Epithelial cell of proximal tubule (primary cell): ENCODE measurements at places on chromosomes 5 and 9.

DNA sequence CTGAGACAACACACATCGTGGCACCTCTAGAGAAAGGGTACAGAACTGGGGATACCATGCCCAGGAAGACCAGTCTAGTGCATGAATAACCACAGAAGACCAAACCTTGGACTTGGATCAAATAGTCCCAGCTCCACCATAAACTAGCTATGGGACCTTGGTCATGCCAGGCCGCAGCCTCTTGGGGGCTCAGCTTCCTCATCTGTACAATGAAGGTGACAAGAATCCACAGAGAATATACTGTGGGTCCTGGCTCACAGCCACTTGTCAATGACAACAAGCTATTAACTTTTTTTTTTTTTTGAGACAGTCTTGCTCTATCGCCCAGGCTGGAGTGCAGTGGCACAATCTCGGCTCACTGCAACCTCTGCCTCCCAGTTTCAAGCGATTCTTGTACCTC is 3.9 kb downstream of the KYAT1 start:
- DNase-seq = no peak

DNA sequence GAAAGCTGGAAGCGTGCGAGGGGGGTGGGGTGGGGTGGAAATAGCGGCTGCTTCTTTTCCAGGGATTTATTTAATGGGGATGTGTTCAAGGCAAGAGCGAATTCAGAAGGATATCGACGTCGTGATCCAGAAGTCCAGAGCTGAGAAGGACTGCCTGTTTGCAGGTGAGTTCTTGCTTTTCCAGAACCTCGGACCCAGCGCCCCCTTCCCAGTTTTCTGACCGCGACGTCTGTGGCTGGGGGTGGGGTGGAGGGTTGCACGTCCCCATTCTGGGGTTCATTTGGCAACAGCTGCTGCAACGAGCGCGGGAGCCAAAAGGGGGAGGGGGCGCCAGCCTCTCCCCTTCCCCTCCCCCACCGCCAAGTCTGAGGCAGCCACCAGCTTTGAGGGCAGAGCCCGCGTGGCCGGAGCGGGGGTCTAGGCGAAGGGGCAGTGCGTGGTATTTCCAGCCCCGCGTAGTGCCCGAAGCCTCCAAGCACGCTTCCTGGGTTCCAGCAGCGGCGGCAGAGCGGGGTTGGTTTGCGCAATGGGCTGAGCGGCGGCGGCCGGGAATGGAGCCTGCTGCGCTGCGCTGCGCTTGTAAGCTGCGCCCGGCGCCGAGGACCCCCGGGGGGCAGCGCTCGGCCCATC is 701 bp downstream of the PARP8 start:
- DNase-seq = no peak

DNA sequence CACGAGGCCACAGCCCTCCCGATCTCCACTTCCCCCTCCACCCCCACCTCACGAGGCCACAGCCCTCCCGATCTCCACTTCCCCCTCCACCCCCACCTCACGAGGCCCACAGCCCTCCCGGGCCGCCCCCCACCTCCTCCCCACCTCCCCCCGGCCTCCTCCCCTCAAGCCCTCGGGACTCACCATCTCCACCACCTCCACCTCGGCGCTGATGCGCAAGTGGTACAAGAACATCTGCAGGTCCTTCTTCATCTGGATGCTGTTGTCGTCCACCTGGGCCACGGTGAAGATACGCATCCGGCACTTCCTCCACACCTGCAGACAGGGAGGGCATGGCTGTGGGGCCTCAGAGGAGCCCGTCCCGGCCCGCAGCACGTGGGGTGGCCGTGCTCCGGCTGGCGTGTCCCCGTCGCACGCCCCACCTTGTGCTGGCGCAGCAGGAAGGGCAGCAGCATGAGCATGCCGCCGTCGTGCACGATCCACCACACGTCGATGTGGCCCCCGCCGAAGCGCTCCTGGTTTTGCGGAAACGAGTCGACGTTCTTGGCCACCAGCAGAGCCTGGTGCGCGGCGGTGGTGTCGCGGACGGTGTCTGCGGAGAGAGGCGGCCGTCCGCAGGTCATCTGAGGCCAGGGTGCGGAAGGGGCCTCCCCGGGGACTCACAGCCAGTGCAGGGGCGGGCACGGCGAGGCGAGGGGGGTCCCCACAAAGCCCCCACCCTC is 48.0 kb downstream of the SLC12A7 start:
- DNase-seq = no peak

- DNase-seq = no peak
Measured at GRCh38 chr9:124263213-124263612, 5.5 kb downstream of the NEK6 start.

- no peak for DNase-seq
Measured at GRCh38 chr5:81525690-81526089, 131.8 kb upstream of the ACOT12 start.

GRCh38 chr9:34633851-34634550 is 3.6 kb downstream of the SIGMAR1 start:
- no peak for DNase-seq

DNA sequence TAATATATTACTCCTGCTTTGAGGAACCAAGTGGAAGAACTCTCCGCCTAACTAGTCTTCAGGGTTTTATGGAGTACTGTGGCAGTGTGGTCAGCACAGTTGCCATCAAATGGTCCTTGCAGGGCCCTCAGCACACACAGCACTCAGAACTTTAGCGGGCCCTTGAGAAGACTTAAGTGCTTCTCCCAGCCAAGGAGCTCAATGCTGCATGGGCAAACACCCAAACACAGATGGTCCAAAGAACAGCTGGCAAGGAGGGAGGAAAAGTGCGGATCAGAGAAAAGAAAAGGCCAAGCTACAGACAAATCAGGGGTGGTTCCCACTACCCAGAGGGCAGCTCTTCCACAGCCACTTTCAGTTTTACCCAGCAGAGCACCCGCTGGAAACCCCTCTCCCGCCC is 98.6 kb downstream of the SPOCK1 start:
- no peak for DNase-seq

DNA sequence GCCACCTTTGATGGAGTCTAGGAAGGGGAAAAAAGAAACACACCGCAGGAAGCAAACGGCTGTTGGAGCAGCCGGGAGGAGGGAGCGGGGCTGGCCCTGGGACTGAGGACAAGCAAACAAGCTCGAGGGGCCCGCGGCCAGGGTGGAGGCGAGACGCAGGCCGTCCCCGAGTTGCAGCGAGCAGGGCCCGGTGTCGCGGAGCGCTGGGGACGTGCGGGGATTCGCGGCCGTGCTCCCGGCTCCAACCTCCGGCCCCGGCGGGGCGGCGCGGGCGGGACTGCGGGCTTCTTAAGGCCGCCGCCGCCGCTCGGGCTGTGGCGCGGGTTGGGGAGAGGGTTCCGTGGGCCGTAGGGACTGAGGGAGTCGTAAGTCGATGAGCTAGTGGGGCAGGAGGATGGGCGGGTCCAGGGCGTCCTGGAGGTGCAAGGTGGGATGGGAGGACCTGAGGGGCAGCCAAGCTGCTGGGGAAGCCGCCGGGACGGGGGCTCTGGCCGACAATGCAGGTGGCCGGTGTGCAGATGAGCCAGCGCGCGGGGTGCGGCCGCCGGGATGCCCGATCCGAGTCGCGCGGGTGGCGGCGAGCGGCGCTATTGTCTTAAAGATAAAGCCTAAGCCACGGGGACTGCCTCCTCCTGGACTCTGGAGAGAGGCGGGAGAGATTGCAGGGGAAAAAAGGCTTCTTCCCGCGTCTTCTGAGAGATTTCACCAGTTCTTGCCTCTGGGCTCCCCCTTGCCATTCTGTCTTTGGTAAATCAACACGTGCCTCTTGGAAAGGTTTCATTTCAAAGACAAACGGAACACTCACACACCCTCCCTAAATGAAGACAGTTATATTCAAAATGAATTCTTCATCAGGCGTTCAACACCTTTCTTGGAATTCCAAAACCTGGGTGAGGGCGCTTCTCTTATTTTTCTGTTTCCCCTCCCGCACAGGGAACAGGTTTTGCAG is 1.6 kb upstream of the HAPLN1 start:
- no peak for DNase-seq

GRCh38 chr9:68619072-68619471 is 78.4 kb upstream of the TMEM252 start:
- no peak for DNase-seq

GRCh38 chr9:31166516-31166915 is 1217.9 kb upstream of the ACO1 start:
- DNase-seq = no peak

DNA sequence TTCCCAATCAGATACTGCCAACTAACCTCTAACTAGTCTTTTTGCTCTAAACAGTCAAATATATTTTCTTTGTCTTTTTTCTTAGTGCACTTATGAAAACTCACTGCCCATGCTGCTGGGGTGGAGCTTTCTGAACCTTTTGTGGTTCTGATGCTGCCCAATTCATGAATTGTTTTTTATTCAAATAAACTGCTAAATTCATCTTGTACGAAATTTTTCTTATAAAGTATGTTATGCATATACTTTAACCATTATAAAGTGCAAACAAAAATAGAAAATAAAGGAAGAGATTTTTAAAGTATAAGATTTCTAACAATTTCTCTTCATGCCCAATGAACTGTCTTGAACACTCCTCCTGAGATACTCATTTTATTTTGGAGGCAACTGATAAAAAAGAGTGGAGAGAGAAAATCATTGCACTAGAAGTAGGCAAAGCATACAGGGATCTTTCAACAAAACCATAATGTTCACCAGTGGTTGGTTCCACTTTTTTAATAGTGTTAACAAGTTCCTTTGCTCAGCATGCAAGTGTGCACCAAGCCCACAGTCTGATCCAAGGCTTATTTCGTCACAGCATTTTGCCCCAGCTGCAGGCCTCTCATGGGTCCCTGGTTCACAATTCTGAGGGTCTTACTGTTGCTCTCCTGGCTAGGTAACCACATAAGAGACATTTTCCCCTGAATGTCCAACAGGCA is 6.2 kb upstream of the FYB1 start:
- DNase-seq = no peak

- no peak for DNase-seq
Measured at GRCh38 chr5:180096616-180097015, 25.1 kb upstream of the RNF130 start.

DNA sequence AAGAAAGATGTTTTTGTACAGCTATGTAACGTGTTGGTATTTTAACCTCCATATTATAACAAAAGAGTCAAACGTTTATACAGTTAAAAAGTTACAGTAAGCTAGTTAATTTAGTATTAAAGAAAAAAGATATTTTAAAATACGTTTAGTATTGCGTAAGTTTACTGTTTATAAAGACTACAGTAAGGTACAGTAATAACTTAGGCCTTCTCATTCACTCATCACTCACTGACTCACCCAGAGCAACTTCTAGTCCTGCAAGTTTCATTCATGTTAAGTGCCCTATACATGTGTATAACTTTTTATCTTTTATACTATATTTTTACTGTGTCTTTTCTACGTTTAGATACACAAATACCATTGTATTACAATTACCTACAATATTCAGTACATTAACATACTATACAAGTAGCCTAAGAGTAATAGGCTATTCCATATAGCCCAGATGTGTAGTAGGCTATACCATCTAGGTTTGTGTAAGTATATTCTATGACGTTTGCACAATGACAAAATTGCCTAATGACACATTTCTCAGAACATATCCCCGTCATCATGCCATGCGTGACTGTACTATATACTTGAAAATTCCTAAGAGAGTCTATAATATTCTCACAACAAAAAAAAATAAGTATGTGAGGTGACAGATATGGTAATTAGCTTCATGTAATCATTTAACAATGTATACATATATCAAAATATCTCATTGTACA is 33.8 kb downstream of the ERP44 start:
- no peak for DNase-seq

- no peak for DNase-seq
Measured at GRCh38 chr5:147507480-147508126, 2.3 kb downstream of the DPYSL3 start.

DNA sequence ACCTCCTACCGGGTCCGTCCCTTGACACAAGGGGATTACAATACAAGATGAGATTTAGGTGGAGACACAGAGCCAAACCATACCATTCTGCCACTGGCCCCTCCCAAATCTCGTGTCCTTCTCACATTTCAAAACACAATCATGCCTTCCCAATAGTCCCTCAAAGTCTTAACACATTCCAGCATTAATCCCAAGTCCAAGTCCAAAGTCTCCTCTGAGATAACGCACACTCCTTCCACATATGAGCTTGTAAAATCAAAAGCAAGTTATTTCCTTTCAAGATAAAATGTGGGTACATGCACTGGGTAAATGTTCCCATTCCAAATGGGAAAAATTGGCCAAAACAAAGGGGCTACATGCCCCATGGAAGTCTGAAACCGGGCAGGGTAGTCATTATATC is 463.9 kb upstream of the CDH9 start:
- no peak for DNase-seq

DNA sequence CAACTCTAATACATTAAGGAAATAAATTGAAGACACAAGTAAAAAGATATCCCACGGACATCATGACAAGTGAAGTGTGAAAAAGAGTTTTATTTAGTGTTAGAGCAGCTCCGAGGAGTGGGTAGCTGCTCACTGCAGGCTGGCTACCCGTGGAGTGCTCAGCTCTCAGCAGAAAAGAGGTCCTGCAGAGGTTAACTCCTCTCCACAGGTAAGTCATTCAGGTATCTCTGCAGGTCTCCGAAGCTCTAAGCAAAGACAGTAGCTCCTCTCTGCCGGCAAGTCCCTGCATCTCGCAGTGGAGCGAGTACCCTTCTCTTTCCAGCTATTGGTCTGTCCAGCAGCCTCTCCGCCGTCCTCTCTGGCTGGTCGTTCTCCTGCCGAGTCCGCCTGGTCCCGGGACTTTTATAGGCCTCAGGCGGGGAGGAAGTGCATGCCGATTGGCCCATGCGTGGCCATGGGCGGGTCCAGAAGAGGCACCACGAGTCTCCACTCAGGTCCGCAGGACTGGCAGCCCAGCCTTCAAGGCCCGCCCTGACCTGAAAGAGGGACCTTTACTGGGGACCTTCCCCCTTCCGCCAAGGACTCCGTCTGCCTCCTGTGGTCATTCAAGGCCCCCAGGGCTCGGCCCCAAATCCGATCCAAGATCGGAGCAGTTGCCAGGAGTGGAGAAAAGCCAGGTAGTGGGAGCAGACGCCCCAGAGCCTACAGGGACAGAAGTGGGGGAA is 29.9 kb downstream of the BTNL9 start:
- no peak for DNase-seq

GRCh38 chr5:78606241-78606640 is 42.3 kb downstream of the LHFPL2 start:
- no peak for DNase-seq

DNA sequence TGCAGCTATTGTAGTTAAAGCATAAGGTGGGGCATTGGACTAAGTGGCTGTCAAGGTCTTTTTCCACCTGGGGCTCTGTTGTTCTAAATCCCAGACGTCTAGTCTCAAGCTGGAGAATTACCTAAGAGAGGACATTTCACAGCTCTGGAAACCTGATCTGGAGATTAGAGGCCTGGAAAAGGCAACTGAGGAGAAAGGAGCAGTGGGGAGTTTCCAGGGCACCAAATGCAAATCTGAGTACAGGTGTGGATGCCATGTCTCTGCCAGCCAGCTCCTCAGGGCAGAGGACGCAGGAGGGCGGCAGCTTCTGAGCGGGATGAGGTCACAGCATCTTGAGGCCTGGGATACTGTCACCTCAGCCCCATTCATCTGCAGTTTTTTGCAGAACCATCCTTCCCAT is 65.2 kb downstream of the PPARGC1B start:
- DNase-seq = no peak

DNA sequence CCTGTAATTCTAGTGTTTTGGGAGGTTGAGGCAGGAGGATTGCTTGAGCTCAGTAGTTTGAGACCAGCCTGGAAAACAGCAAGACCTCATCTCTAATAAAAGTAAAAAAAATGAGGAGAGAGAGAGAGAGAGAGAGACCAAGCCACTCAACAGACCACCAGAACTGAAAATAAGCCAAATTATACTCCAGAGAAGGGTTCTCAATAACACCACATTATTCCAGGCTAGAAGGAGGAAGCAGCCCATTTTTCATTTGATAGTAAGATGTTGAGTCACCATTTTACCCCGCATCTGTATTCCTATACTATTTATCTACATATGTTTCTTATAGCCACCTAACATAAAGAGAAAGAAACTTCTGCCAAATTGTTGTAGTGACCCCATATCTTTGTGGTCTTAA is 134.8 kb downstream of the PCSK5 start:
- no peak for DNase-seq
